A549 treated with DMSO at 1 μM for 4 hours (cell line): ENCODE measurements at places on chromosomes 7 and 10. TPM values are rescaled to one million over a fixed set of nuclear protein-coding genes. Genes with fewer than 3 reads are reported as not detected.

Gene PALS2
- 19.5 to 76.1 TPM (median 29.4 TPM) in 5 replicates for total RNA-seq

Gene PALD1
- total RNA-seq = 5.9 to 8.6 TPM (median 7.2 TPM) in 5 replicates

Gene EN2
- total RNA-seq = 0.47 to 1.3 TPM (median 0.99 TPM) in 5 replicates

Gene RADIL
- total RNA-seq = 1.3 to 2.4 TPM (median 1.6 TPM) in 5 replicates

Gene UTF1
- 0.07 TPM in 1 of 5 replicates, not detected in the others for total RNA-seq

Gene OPALIN
- not detected in 5 replicates for total RNA-seq

Gene CYP3A7
- total RNA-seq = not detected in 5 replicates

Gene C10orf67
- 0.03 to 0.13 TPM (median 0.06 TPM) in 4 of 5 replicates, not detected in the other for total RNA-seq

Gene SDHAF3
- total RNA-seq = 16.6 to 45.7 TPM (median 28.3 TPM) in 5 replicates

Gene FAM25C
- 0.99 to 2.1 TPM (median 2.0 TPM) in 5 replicates for total RNA-seq

Gene PTPRN2
- 0.52 to 1.2 TPM (median 0.91 TPM) in 5 replicates for total RNA-seq

Gene AP1S1
- total RNA-seq = 137 to 151 TPM (median 144 TPM) in 5 replicates

Gene PIK3AP1
- 0.62 to 0.92 TPM (median 0.71 TPM) in 5 replicates for total RNA-seq

Gene EFCAB10
- total RNA-seq = 2.8 to 4.7 TPM (median 3.2 TPM) in 5 replicates
